ENCODE measurements at places on chromosomes 4 and X.

DNA sequence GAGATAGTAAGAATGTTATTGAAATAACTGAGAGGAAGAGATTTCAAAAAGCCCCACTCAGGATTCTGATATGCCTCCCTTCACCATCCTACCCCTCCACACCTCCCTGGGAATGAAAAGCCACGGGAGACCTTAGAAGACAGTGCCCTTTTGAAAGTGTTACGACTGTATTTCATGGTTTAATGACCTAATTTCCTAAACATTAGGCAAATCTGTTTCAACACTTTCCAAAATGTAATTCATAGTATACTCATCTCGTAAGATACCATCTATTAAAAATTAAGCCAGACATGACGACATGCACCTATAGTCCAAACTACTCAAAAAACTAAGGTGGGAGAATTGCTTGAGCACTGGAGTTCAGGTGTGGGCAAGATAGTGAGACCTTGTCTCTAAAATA lies 106.3 kb downstream of the HNRNPD start:
- no peak for DNase-seq

DNA sequence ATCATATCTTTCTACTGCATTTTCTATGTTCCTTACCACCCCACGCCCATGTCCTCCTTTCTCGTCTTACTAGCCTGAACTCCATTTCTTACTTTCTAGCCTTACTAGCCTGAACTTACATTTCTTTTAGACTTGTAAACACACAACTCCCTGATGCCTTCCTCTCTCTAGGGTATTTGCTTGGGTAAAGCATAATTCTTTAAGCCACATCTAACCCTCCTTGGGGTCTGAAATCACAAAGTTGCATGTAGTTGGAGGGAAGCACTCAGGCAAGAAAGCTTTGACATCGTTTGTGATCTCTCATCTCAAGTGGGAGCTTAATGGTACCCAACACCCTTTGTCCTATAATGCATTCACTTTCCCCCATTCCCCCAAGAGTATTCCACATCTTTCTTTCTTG lies 124.4 kb downstream of the SPOCK3 start:
- no peak for DNase-seq

GRCh38 chr4:602559-602942 lies 22.8 kb upstream of the PDE6B start:
- DNase-seq, result no peak

- no peak for DNase-seq
These were observed 231.7 kb upstream of the PGRMC2 start for GRCh38 chr4:128519163-128519830.

DNA sequence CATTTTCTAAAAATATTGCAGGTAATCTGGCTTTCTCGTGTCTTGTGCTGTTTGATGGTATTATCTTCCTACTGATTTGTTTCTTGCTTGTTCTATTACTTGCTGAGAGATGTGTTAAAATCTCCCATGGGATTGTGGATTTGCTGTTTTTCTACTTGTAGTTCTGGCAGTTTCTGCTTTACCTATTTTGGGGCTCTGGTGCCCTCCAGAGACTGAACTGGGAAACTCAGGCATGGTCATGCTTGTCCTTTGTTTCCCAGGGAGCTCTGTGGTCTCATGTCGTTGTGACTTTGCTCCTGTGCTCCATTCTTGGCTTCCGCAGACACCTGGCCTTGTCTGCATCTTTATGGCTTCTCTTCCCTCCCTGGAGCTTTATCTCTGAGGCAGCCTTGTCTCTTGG lies 39.5 kb downstream of the NSD2 start:
- peak; percentile 10 for DNase-seq

DNA sequence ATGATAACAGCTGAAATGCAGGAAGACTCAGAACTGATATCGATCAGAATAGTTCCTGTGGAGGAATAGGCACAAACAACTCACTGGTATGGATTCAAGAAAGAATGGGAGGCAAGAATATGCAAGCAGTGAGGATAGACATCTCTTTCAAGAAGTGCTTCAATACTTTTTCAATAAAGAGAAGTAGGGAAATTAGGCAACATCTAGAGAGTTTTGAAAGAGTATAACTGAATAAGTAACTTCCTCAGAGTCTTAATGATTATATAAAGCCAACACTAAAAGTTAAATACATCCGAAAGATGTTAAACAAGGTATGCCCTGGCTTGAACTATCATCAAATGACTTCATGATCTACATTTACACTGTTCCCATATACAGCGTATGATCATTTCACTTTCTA lies 1443.0 kb downstream of the PCDH7 start:
- DNase-seq, result no peak

DNA sequence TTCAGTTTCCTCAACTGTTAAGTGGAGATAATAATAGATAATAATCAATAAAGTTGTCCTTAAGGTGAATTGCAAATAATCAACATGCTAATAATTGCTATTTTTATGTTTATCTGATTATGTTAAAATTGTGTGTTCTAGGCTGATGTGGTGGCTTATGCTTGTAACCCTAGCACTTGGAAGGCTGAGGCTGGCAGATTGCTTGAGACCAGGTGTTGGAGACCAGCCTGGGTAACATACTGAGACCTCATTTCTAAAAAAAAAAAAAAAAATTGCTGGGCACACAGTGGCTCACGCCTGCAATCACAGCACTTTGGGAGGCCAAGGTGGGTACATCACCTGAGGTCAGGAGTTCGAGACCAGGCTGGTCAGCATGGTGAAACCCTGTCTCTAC lies 175.2 kb downstream of the GC start:
- DNase-seq, result no peak

DNA sequence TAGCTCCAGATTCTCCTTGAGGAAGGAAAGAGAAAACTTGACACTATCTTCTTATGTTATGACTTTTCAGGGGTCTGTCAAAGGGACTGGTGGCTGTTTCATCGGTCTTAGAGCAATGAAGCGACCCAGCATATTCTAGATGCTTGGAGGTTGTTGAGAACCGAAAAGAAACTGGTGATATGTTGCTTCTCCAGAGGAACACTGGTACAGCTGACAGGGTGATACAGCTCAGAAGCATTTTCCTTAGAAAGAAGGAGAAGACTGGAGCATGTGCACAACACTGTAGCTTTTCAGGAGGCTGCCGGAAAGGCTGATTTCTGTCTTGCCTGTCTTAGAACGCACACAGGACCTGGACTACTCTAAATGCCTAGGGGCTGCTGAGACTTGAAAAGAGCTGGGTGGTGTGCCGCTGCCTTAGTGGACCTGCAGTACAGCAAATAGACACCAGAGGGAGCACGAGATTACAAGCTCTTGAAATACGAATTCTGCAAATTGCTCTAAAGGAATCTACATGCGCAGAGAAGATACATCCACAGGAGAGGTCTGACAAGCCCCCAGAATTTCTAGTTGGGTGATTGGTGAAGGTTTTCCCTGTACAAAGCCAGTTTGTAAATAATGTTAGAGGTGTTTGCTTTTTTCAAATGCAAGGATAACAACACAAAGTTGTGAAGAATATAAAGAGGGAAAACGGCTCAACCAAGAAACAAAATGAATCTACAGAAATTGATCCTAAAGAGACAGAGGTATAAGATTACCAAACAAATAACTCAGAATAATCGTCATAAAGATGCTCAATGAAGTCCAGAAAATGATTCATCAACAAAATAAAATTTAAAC lies 223.1 kb upstream of the DMD start:
- no peak for DNase-seq

GRCh38 chr4:40256329-40256728 lies 59.5 kb downstream of the RHOH start:
- DNase-seq, result no peak

GRCh38 chr4:152633118-152633517 lies 46.7 kb downstream of the TMEM154 start:
- no peak for DNase-seq

DNA sequence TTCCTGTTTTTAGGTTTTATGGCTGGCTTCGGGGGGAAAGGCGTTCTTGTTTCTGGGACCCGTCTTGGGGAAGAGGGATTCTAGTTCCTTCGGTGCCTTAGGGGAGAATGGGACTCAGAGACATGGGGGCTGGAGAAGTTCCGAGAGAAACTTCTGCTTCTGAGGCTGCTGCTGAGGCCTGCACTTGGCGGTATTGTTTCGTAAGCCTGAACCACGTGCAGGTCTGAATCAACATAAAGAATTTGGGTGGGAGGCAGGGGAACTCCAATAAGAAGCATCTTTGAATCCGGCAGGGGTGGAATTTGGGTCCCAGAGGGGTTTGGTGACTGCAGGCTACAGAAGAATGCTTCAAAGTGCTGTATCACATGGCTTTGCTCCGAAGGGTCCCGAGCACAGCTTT lies 15.1 kb downstream of the XG start:
- no peak for DNase-seq

- peak; percentile 12 for DNase-seq
These were observed 36.3 kb downstream of the HTT-AS start for GRCh38 chr4:3037957-3038461.

- DNase-seq, result no peak
These were observed 34.7 kb upstream of the TASL start for GRCh38 chrX:30612250-30612655.

- no peak for DNase-seq
These were observed 26.7 kb upstream of the SLC2A9 start for GRCh38 chr4:10047967-10048366.

GRCh38 chr4:65223601-65224000 lies 446.7 kb downstream of the EPHA5 start:
- no peak for DNase-seq

- DNase-seq, result no peak
These were observed 276.0 kb downstream of the KLHL13 start for GRCh38 chrX:117840645-117841044.

DNA sequence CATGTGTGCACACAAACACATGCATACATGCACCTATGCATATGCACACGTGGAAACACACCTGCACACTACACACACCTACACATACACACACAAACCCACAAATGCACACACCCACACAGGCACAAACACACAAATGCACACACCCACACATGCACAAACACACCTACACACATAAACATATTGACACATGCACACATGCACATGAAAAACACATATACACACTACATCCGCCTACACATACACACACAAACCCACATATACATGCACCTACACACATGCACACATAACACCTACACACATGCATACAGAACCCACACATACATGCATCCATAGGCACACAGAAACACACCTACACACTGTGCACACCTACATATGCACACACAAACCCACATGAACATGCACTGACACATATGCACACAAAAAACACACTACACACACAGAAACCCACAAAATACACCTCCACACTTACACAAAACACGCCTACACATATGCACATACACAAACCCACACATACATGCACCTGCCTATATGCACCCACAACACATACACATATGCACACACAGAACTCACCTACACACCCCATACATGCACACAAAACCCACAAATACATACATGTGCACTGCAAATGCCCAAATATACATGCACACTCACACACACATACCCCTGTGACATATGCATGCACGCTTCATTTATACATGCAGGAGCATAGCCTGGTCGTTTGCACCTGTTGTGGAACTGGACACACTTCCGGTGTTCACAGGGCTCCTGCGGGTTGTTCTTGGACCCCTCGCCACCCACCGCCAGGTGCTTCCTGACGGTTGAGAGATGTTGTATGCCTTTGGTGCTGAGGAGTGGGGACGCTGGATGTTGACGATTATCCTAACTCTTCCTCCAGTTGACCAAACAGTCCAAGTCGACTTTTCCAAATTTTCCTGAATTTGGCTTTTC lies 22.1 kb downstream of the CD99 start:
- DNase-seq, result no peak

GRCh38 chrX:44071070-44071645 lies 98.0 kb upstream of the NDP start:
- DNase-seq, result no peak

DNA sequence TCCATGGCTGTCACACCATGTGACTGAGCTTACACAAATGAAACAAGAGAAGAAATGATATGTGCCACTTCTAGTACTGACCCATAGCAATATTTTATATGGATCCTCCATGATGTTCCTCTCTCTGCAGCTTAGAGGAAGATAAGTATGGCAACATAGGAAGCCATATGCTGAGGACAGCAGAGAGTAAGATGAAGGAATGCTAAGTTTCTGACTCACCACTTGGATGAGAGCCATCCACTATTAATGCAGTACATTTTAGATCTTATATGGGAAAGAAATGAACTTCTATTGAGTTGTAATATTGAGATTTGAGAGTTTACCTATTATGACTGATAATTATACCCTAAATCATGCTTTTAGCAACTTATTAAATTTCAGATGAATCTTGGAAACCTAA lies 386.9 kb upstream of the MAOA start:
- no peak for DNase-seq

GRCh38 chr4:10917566-10917965 lies 233.0 kb upstream of the CLNK start:
- DNase-seq, result no peak

DNA sequence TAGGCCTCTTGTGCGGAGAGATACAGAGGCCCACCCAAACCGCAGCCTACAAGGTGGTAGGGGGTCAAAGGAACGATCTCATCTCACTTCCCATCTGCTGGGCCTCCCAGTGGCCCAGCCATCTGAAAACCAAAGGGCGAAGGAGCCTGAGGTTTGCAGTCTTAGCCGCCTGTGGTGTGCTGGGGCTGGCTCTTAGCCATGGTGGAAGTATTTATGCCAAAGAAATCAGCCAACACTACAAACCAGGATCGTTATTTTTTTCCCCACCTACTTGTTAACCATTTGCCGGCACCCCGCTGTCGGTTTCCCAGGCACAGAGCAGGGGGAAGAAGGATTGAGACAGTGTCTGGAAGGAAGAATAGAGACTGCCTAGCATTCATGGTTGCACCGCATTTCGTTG lies 30.9 kb upstream of the CDKL5 start:
- no peak for DNase-seq

DNA sequence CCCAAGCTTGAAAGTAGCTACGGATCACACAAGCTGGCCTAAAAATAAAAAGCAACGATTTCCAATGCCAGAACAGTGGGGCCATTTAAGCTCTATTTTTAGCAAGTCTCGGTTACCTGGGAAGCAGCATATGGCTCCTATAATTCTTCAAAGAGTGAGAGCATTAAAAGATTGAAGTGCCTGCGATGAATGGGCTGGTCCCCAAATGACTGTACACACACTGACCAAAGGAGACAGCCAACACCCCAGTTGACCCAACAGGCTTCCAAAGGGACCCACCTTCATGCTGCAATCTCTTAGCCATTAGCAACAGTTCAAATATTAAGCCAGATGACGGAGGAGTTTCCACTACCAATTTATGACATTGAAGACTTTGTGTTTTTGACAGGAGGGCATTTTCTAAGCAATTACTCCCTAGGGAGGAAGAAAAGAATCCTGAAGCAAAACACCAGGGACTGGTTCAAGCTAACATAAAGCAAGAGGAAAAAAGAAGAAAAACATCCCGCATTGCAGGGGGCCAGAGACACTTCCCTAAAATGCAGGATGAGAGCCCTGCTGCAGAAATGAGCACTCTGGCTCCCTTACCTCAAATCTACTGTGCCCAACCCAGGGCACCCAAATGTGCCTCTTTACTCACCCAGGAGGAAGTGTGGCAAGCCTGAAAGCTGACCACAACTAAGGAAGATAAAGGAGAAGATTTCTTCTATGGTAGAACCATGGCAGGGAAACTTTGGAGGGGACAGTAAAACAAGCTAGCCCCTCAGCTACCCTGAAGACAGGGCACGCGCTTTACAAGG lies 21.6 kb downstream of the SH3KBP1 start:
- no peak for DNase-seq

All from CD4-positive, alpha-beta T cell treated with Interleukin-4 for 4 hours (primary cell).